ENCODE measurements at places on chromosomes 16 and 17. TPM values are rescaled to one million over a fixed set of nuclear protein-coding genes. Genes with fewer than 3 reads are reported as not detected.

The NATD1 gene
- total RNA-seq: 2.8 TPM

The DNAH2 gene
- total RNA-seq: 2.2 TPM

The TAT gene
- not detected for total RNA-seq

The SLC47A2 gene
- 0.63 TPM for total RNA-seq

The SLC9A5 gene
- 0.94 TPM for total RNA-seq

The HIRIP3 gene
- 18.8 TPM for total RNA-seq

The ATP2A3 gene
- 3.8 TPM for total RNA-seq

The IGSF6 gene
- total RNA-seq: 1.6 TPM

The SLC38A8 gene
- not detected for total RNA-seq
